Activated T-helper 1 cell treated with anti-CD3 and anti-CD28 coated beads, Interleukin-2, amount 50 U/mL, for 16 hours (primary cell): ENCODE measurements at places on chromosomes 3 and 15.

DNA sequence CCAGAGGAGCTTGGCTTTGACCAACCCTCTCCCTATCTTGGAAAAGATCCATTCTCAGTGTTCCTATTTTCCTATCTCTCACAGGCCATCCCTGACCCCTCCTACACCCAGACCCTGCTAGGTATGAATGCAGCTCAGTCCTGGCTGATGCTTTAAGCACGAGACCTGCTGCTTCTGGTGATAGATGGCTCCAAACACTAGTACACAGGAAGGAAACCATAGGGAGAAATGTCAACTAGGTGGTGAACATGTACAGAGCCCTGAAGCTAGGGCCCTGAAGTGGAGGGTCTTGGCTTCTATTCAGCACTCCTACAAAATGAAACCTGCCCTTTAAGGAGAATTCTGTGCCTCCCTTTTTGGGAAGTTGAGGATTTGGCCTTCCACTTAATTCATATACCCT lies 47.4 kb upstream of the MANF start:
- DNase-seq: no peak

DNA sequence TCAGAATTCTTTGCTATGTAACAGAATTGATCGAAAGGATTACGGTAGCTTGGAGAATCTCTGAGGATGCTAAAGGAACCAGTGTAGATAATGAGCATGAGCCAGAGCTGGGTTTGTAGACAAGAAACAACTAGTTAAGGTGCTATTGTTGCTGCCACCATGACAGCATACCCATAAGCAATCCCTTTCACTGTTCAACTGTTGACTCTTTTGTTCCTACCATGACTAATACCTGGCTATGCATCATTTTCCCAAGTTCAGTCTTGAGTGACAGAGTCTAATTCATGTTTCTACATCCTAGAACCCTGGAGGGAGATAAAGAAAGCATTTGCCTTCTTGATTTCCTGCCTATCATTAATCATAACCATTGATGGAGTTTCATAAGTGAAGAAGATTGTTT lies 600.3 kb downstream of the OTOL1 start:
- no peak for DNase-seq

DNA sequence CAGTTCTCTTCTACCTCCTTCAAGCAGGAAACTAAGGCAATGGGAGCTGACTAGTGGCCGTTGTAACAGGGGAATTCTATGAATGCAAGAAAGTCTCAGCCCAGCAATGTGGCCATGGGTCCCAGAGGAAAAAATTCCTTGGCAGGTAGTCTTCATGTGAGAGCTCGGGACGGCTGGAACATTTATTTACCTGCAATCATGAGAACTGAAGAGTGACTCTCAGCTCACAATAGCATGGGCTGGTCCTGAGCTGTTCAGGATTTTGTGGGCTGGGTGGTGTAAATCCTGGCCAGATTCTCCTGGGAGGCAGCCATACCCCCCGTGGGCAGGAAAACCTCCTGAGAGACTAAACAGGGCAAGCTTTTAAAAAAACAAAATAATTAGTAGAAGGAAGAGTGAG lies 330.3 kb upstream of the CTNNB1 start:
- no peak for DNase-seq

GRCh38 chr15:100123611-100124010 lies 218.2 kb downstream of the ADAMTS17 start:
- no peak for DNase-seq
